ENCODE measurements at places on chromosomes 3 and 15. TPM values are rescaled to one million over a fixed set of nuclear protein-coding genes. Genes with fewer than 3 reads are reported as not detected.

GRCh38 chr3:22210693-22211092, 459.7 kb upstream of the ZNF385D start:
- DNase-seq: no peak

DNA sequence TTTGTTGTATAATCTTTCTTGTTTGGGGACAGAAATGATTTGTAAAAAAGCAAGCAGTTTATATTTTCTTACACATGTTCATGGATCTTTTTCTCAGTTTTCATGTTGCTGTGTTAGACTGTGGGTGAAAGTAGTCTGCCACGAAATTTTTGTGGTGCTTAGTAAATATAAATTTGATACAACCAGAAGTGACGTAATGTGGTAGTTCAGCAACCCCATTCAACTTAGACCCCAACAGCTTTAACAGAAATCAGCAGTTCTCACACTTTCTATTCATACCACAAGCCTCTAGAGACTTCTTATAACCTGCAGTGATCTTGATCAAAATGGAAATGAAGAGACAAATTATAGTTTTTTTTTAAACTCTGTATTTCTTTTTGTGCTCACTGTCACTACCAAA, 120.2 kb upstream of the IGSF10 start:
- DNase-seq: no peak

- DNase-seq: no peak
These were observed 50.5 kb downstream of the MYO1E start for GRCh38 chr15:59322056-59322759.

GRCh38 chr3:154025007-154025406, 96.2 kb upstream of the ARHGEF26 start:
- DNase-seq: no peak

Gene PRR20G
- not detected for total RNA-seq

DNA sequence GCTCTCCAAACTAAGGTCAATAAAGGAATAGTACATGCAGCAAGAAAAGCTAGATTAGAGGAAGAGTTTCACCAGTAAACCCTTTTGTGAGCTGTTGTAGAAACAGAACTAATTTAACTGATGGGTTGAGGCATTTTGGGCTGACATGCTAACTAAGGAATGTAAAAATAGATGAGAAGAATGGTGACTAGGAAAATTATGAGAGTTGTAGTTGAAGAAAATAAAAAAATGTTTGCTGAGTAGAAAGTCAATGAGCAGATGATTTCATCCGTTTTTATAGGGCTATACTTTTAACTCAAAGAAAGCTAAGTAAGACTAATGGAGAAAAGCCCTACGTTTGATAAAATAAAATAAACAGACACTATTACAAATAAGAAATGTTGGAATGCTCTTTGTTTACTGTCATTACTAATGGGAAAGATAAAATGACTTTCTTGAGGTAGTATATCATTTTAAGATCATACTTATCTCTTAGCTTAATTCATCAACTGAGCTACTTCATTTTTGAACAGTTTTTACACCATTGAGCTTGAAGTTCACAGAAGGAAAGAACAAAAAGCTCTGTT, 209.4 kb upstream of the DPH6 start:
- DNase-seq: no peak

DNA sequence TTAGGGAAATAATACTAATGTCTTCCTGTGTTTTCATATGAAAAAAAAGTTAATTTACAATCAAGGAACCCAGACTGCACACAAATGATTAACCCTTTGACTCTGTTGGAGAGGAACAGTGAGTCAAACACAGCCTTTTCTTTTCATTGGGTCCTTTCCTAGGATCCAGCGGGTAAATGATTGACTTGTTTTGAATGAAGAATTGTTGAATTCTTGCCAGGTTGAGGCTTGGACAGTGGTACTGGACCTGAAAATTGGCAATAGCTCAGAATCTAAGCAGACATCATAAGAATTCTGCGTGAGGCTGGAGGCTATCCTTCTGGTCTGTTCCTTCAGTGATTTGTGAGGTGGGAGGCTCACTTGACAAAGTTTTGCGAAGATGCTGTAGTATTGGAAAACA, 143.0 kb downstream of the RYR3 start:
- no peak for DNase-seq
